ENCODE measurements at places on chromosomes 1 and 21.

DNA sequence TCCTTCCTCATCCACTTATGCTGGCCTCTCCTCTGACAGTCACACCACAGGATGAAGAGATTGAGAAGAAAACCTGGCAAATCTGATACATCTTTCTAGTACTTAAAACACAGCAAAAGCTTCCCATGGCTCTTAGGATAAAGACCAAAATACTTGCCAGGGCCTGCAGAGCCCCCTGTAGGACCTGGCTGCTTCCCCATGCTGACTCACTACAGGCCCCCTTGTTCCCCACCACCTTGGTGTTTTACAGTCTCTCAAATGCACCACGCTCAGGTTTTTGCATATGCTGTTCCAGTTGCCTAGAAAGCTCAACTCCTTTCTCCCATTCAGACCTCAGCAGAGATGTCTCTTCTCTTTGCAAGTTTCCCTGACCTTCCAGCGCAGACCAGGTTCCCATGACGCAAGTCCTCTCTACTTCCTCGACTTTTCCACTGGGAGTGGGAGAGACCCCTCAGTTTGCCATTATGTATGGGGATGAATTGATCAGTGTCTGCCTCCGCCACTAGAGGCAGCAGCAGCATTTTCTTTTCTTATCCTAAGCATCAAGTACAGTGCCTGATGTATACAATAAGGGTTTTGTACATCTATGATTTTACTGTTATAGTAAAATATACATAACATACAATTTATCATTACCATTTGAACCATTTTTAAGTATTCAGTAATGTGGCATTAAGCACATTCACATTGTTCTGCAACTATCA, 113.8 kb upstream of the C8B start:
- DNase-seq = no peak

DNA sequence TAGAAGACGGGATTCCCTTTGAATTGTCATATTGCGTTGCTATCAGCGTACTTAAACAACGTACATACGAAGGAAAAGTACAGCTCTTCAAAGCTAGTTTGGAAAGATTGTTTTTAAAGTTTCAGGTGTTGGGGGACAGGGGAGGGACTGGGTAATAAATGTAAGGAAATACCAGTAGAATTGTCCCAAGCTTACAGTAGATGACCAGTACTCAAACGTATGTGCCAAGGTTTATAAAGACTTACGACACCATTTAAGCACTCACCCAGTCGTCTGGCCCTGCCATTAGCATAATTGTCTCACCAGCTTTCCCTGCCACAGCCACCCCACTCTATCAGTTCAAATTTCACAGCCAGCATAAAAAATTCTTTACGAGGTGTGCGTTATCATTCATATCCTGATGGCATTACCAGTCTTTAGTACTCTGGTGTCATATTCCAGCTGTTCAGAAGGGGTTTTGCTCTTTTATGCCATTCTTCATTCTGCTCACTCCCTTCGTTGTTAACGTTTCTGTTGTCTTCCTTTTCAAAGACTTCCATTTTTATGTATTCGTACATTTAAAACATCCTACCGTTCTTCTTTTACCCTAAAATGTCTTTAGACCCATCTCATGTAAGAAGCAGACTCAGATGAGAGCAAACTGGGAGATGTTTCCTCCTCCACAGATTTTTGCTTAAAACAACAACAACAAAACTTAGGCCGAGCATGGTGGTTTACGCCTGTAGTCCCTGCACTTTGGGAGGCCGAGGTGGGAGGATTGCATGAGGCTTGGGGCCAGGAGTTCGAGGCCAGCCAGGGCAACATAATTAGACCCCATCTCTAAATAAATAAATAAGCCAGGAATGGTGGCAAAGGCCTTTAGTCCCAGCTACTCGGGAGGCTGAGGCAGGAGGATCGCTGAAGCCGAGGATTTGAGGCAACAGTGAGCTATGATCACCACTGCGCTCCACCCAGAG, 1.0 kb upstream of the HP1BP3 start:
- peak; percentile 82 for DNase-seq

GRCh38 chr1:44594871-44595735, 79.2 kb downstream of the TMEM53 start:
- peak; percentile 58 for DNase-seq

DNA sequence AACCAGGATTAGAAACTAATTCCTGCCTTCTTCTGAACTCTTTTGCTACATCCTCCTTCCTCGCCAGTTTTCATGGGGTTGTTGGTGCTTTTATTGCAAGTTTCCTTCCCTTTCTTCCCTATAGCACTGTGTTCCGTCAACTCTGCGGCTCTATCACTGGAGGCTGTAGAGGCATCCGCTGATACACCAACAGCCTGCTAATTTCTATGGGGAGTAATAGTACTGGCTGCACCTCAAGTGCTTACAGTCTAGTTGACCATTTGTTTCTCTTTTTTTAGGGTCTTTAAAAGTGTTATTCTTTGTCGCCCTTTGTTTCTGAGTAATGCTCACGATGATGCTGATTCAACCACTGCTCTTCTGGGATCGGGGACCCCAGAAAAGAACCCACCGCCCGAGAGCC, 746 bp downstream of the MIS18A start:
- peak; percentile 13 for DNase-seq

DNA sequence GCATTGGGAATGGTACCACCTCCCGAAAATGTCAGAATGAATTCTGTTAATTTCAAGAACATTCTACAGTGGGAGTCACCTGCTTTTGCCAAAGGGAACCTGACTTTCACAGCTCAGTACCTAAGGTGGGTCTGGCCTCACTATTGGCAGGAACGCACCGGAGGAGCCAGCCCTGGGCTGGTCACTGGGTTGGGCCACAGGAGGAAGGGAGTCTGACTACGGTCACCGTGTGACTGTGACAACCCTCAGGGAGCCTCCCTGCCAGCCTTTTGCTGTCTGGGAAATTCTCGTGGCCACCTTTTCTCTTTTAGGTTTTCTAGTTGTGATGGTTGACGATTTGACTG, 2.2 kb downstream of the IL10RB start:
- DNase-seq = no peak

GRCh38 chr1:100883963-100884362, 10.7 kb downstream of the EXTL2 start:
- peak; percentile 72 for DNase-seq

DNA sequence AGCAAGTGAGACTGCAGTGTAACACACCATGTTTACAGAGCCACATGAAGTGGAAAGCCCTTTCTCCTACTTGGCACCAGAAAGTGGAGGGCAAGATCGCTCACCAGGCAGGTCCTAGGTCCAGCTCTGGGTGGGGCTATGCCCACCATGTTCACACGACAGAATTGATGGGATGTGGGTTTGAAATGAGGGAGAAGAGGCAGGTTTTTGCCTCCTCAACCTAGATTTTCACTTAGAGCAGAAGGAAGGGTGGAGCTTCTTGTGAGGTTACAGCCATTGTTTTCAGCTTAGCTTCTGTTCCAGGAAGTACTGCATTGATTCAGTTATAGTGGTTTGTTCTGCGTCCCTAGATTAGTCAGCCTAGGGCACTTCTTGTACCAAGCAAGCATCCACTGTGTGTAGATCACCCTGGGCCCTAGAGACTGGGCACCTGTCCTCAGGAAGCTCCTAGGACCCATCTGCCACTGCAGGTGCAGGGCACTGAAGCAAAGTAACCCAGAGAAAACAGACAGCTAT, 2.3 kb downstream of the CD53 start:
- DNase-seq = peak; percentile 2

- DNase-seq = no peak
These were observed 6.5 kb downstream of the CD34 start for GRCh38 chr1:207904391-207904790.

DNA sequence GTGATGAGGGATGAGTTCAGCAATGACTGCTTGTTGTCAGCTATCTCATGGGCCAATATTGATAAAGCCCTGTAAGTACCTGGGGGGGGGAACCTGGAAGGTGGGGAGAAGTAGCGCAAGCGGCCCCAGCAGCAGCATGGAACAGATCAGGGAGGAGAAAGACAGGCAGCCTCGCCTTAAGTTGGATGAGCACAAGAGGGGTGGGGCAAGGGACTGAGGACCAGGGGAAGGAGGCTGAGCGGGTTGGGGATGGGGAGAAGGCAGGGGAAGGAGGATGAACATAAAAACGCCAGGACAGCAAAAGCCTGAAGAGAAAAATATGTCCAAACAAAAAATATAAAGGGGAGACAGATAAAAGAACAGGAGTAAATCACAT, 70.6 kb downstream of the ALG14 start:
- DNase-seq = no peak

DNA sequence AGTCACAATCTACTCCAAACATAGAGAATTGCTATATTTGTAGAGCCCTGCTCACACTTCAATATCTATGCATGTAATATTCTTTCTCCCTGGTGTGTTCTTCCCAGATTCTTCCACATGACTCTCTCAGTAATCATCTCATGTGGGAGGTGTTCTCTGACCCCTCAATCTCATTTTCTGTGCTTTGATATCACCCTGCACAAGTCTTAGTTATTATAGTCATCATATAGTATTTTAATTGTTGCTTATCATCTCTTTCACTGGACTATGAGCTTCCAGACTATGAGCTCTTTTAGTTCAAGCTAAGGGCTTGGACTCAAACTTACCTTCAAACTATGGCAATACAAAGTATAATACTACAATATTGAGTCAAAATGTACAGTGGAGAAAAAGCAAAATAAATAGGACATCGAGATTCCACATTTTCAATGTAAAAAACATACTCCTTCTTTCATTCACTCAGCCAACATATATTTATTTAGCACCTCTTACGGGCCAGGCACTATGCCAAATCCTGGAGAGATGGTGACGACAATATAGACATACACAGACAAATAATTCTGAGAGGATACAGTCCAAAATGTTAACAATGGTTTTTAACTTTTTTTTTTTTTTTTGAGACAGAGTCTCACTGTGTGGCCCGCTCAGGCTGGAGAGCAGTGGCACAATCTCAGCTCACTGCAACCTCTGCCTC, 12.7 kb downstream of the TESK2 start:
- DNase-seq = peak; percentile 7

- no peak for DNase-seq
These were observed 47.9 kb downstream of the SERBP1 start for GRCh38 chr1:67382292-67382691.

DNA sequence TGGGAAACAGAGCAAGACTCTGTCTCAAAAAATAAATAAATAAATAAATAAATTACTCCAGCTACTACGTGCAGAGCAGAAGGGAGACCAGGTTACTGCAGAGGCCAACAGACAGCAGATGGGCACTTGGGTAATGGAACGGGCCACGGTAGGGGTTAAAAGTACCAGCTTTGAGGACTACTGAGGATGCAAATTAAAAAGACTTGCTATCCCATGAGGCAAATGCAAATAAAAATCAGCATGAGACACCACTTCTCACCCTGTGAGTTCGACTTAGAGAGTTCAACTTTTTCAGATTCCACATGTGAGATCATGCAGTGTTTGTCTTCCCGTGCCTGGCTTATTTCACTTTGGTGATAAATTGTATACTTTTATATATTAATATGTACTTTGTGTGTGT, 6.6 kb downstream of the SLC2A5 start:
- no peak for DNase-seq

- peak; percentile 90 for DNase-seq
These were observed 69.2 kb upstream of the WLS start for GRCh38 chr1:68301471-68302001.

- DNase-seq = no peak
These were observed 5.5 kb downstream of the CFAP410 start for GRCh38 chr21:44333509-44334328.
